ENCODE measurements at places on chromosomes 6 and 20. TPM values are rescaled to one million over a fixed set of nuclear protein-coding genes. Genes with fewer than 3 reads are reported as not detected.

MAPK13 gene
- total RNA-seq = 1.3 TPM

ME1 gene
- total RNA-seq = 39.6 TPM

B3GAT2 gene
- 0.02 TPM for total RNA-seq

SLC18B1 gene
- 5.3 TPM for total RNA-seq

HTR1B gene
- not detected for total RNA-seq

HLA-DQB2 gene
- not detected for total RNA-seq
